Naive thymus-derived CD8-positive, alpha-beta T cell (primary cell): ENCODE measurements at places on chromosomes 3 and 15. TPM values are rescaled to one million over a fixed set of nuclear protein-coding genes. Genes with fewer than 3 reads are reported as not detected.

GRCh38 chr15:98866511-98866910 is 141.1 kb downstream of the PGPEP1L start:
- no peak for DNase-seq

- DNase-seq, result no peak
Observed at GRCh38 chr3:99683465-99683864, 45.1 kb downstream of the COL8A1 start.

DNA sequence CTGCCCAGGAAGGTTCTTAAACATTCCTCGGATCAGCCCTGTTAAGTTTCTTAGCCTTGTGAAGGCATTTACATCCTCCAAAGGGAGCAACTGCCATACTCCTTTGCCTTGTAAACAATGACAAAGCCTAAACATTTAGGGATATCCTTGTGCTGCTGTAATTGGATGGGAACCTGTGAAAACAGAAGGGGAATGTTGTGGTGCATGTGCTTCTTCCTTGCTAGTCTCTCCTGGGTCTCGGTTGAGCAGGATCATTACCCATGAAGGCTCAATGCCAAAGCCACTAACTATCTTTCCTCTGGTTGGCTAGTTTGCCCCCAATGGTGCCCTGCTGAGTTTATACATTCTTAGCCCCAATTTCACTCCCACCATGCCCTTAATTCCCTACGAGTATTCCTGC is 17.3 kb downstream of the CHRNA3 start:
- no peak for DNase-seq

DNA sequence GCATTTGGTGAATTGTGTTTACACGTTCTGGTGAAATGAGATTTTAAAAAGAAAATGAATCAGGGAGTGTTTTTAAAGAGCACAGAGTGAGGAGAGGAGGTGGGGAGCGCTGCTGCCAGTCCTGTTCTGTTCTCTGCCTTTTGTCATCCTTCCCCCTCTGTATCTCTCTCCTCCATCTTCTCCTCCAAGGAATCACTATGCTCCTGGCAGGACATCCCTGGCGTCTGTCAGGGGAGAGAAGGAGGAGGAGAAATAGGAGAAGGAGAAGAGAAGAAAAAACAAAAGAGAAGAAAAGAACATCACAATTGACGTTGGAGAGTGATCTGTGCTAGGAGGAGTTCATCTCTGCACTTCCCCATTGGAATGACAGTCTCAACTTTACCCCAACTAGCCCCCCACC is 627.6 kb upstream of the TBL1XR1 start:
- DNase-seq, result no peak

- no peak for DNase-seq
Observed at GRCh38 chr3:62566022-62566557, 192.7 kb upstream of the FEZF2 start.

DNA sequence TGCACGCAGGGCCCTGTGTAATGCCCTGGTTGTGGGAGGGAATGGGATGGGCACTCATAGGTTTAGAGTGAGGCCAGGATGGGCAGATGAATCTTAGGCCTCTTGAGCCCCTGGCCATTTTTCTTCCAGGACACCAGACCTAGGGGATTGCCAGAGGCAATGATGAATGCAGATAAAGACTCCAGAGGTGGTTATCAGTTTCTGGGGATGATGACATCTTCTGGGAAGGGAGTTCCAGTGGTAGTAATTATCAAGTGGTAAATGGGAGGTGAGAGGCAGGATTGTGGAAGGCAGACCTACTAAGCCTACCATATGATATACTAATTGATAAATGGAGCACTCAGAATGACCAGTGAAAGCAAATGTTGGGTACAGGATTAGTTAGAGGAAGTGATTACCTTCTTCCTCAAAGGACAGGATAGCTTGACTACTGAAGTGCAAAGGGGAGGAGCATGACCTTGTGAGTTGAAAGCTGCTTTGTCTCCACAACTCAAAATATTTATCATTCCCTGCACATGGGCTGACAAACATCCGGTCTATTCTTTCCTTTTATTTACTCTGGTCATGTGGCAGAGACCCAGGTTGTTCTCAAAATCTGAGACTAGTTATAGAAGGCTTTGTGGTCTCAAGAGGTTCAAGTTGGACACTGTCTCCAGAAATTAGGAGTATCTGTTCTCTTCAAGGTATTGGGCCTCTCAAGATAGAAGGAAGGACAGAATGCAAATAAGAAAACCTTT is 10.2 kb upstream of the MAPK6 start:
- no peak for DNase-seq

DNA sequence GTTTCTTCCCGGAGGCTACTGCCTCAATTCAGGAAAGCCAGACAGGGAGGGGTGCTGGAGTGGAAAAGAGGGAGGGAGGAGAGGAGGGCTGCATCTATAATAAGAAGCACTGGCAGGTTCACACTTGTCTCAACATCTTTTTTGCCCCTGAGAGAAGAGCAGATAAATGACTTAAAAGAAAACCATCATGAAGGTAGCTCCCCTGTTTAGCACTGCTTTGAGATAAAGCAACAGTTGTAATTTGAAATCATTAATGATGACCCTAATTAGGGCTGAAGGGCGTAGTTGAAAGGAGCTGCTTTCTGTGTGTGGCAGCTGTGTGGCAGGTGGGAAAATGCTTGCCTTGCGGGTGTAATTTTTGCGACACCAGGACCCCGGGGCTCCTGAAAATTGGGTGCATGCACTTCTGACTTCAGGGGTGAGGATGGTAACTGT is 222.8 kb upstream of the IL12A start:
- no peak for DNase-seq

GRCh38 chr3:190180268-190180667 is 59.6 kb upstream of the P3H2 start:
- no peak for DNase-seq

DNA sequence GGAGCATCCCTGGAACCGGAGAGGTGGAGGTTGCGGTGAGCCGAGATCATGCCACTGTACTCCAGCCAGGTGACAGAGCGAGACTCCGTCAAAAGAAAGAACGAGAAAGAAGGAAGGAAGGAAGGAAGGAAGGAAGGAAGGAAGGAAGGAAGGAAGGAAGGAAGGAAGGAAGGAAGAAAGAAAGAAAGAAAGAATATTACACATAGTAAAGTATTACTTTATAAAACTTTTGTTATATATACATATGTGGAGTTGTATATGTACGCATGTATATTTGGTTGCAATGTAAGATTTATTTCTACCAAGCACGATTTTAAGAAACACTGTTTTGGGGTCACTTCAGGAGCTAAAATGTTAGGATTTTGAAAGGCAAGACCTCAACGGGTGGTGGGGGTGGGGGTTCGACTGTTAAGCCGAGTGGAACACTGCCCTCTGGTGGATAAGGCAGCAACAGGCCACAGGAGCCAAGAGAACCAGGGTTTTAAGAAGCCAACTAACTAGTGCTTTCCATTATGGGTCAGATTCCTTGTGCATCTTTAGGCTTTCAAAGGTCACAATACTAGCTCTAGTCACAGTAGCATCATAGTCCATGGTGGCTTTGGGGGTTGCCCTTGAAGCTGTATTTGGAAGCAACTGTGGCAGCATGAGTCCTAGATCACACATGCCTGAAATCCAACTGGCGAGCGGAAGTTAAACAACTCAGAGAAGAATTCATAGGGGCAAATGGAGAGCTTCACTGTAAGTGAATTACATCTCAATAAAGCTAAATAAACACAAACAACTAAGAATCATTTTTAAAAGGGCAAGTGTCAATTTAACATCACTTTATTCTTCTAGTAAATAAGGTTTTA is 22.5 kb downstream of the GLB1 start:
- peak; percentile 81 for DNase-seq

- peak; percentile 6 for DNase-seq
Observed at GRCh38 chr3:23442598-23443383, 239.7 kb downstream of the UBE2E2 start.

DNA sequence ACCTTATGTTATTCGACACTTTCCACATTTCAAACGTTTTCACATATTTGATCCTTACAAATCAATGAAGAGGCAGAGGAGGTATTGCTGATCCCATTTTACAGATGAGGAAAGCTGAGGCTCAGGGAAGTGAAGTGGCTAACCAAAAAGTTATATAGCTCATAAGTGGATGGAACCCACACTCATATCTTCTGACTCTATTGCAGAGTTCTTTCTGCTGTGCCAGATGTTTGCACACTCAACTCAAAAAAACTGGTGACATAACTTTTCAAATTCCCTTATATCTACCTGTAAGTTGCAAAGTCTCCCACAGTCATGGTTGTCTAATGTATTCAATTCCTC is 84.0 kb upstream of the SETMAR start:
- no peak for DNase-seq

GRCh38 chr3:133573054-133573628 is 345 bp upstream of the CDV3 start:
- DNase-seq, result peak; percentile 98

DNA sequence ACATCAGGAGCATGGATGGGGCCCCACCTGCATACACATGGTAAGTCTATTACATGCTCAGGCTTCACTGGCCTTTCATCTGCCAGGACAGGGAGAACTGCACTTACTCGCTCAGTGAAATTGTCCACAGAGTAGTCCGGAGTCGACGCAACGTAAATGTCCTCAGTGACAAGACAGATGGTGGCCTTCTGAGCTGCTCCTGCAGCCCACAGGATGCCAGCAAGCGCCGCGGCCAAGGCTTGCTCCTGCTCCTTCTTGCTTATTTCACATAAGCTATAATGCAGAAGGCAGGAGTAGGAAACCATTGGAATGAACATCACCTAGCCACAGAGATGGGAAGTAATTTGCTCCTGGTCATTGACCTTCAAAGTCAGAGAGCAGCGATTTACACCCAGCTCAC is 14.4 kb downstream of the MINDY4B start:
- DNase-seq, result no peak

DNA sequence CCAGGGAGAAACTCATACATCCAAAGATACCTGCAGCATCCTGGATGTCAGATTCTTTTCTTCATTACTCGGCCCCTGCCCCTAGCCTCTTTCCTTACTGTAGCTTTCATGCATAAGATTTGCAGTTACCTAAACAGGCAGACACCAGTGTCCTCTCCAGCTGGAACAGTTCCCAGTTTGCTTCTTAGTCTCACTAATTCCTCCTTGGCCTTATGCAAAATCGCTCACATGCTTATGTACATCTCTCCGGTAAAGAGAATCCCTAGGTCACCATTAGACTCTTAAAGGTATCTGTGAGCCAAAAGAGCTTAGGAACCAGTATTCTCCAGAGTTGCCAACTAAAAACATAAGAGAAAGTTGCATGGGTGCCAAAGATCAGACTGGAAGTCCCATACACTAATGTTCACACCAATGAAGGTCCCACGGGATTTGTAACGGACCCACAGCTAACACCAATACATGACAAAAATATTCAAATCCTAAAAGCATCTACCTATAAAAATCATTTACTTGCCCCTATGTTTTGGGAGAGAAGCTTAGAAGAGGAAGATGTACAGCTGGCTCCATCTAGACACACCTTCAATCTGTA is 66.6 kb downstream of the CBLB start:
- DNase-seq, result no peak

GRCh38 chr3:67171841-67172240 is 173.7 kb downstream of the KBTBD8 start:
- DNase-seq, result no peak

DNA sequence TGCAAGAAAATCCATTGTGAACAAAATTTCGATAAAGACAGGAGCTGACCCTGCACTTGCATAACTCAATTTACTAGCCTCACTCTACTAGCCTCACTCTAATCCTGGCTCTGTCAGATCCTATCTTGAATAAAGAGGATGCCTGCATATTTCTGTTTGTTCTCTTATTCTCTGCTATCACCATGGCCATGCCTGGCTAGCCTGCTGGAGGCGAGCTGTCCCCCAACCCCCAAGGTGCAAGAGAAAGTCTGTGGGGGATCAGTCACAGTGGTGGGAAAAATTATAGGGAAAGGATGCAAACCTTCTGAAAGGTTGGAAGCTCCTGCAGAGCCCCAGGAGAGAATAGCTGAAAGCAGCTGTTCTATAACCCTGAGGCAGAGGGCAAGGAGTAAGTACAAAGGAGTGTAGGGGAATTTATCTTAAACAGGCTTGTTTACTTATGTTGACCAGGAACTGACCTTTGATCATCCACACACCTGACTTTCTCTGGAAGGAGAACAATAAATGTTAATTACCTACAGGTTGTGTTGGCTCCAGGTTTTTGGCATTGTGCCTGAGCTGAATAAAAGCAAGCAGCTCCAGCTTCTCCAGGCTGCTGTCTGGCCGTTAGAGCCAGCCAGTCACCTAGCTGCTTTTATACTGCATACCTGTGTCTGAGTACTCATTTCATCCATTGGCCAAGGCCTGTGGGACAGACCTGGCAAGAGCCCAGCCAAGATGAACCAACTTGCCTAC is 137.7 kb upstream of the RASGRP1 start:
- DNase-seq, result no peak

DNA sequence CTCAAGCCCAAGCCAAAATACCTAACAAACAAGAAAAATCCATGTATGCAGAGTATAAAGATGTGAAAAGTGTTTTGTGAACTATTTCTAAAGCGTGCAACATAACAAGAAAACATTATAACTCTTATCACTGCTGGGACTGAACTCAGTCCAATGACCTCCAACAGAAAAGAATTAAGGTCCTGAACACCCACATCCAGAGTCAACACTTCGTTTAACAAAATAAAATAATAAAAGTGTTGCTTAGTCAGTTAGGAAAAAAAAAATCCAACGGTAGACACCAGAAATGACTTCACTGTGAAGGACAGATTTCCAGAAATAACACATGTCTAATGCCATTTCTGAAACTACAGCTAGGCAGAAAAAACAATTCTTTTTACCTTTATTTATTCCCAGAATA is 28.0 kb downstream of the MB21D2 start:
- DNase-seq, result no peak

GRCh38 chr3:14405360-14406238 is 3.2 kb downstream of the SLC6A6 start:
- DNase-seq, result no peak

- peak; percentile 32 for DNase-seq
Observed at GRCh38 chr3:45760878-45761711, 35.2 kb downstream of the SLC6A20 start.

DNA sequence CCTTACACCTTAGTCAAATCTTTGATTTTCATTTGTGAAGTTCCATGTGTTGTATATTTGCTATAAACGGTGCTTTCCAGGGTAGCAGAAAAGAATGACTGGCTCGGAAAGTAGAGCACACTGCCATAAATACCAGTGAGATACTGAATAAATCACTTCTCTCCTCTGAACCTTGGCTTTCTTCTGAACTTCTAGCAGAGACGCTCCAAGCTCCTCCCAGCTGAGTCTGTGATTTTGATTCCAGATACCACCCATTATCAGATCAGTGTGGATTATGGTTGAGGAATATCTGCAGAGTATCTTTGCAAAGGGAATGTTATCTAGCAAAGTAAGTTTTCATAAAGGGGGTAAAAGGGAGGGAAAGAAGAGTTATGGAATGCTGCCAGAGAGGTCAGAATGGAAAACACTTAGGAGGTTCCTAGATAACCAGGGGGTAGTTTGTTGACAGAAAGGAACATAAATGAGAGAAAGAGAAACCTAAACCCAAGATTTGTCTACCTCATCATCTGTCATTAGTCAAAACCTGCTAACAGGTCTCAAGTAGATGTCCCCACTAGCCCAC is 98.5 kb upstream of the PSMD6 start:
- no peak for DNase-seq

- DNase-seq, result no peak
Observed at GRCh38 chr15:34789326-34789725, 6.0 kb downstream of the ACTC1 start.

PLEKHO2 gene
- total RNA-seq, result 8.6 TPM

XCR1 gene
- total RNA-seq, result not detected

SLC51A gene
- not detected for total RNA-seq

PTX3 gene
- total RNA-seq, result 0.31 TPM

IL16 gene
- 415 TPM for total RNA-seq

TTC23 gene
- 0.47 TPM for total RNA-seq

TNFSF10 gene
- 9.3 TPM for total RNA-seq

MST1 gene
- total RNA-seq, result 13.3 TPM

IL5RA gene
- not detected for total RNA-seq

CAMK2N2 gene
- not detected for total RNA-seq

GALNT15 gene
- not detected for total RNA-seq

SLC25A20 gene
- total RNA-seq, result 12.5 TPM
